ENCODE measurements at places on chromosomes 11 and 22. TPM values are rescaled to one million over a fixed set of nuclear protein-coding genes. Genes with fewer than 3 reads are reported as not detected.

The PDGFD gene
- total RNA-seq: 4.8 TPM

DNA sequence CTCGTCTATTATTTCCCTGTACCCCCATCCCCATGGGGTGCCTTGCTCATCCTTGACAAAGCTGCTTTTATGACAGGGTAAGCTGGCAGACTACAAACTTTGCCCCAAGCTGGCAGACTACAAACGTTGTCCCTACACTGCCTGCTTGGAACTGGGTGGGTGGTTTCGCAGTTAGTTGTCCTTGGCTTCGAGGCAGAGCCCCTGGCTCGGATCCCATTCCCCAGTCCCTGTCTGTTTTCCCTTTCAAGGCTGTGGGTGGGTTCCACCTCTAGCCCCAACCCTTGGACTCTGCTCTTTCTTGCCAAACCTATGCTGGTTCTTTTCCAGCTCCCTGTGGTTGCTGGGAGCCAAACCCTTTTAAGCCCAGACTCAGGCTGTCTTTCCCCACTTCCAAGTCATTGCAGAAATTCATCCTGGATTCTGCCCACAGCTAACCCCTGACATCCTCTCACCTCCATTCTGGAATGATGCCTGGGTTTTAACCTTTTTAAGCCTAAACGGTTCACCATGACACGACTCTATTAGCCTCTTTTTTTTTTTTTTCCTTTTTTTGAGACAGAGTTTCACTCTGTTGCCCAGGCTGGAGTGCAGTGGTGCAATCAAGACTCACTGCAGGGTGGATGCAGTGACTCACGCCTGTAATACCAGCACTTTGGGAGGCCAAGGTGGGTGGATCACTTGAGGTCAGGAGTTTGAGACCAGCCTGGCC, 9.2 kb upstream of the RBM14 start:
- DNase-seq: peak; percentile 77

DNA sequence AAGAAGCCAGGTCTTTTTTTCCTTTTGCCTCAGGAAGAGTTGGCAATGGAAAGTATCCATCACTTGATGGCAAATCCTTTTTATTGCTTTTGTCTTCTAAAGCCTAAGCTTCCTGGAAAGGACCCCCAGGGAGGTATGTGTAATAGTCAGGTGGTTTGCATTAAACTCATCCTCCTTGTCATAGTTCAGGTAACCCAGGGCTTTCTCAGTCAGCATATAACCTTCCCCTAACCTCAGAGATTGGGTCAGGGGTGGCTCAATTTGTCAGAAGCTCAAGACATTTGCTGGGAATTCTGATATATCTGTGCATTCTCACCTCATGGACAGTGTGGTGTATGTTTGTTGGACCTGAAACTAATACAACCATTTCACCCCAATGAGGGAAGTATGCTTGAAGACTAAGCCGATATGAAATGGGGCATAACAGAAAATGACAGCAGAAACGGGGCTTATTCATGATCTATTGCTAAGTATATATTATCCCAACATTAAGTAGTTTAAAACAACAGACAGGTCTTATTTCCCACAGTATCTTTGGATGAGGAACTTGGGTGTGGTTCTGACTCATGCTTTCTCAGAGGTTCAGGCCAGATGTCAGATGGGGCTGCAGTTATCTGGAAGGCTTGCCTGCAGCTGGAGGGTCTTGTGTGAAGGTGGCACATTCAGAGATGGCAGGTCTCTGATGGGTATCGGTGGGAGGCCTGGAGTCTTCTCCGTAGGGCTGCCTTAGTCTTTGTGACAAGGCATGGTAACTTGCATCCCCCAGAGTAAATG, 135.8 kb upstream of the SPON1 start:
- no peak for DNase-seq

GRCh38 chr11:119903821-119904220, 174.8 kb upstream of the NECTIN1 start:
- no peak for DNase-seq

Measured in fibroblast of villous mesenchyme (primary cell).